ENCODE measurements at places on chromosomes 5 and 9.

- no peak for DNase-seq
These were observed 87.0 kb upstream of the TBCA start for GRCh38 chr5:77863181-77863580.

DNA sequence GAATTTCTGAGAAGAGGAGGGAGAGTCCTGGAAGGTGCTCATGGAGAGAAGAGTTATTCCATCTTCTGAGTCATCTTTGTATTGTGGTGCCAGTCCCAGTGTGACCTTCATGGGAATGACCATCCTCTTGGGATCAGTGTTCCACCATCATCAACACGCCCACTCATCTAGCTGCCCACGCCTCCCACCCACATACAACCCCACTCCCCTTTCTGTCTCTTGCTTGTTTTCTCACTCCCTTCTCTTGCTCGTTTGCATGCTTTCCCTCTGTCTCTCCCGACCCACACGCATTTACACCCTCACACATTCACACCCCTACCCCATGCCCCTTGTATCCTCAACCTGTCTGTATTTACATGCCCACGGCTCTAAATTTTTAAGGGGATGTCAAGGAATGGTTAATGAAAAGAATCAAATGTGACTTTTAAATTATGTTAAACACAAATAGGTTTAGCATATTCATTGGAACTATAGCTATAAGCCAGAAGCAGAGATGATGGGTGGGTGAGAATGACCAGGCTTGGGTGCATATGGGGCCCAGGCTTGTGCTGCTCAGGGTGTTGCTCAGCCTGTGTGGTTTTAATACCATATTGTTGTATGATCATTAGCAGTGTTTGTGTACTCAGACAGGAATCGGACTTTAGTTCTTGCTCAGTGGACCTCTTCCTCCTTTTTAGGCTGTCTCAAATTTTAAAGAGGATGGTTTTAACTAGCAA, 160.4 kb downstream of the ARHGAP26 start:
- no peak for DNase-seq

- DNase-seq, result no peak
These were observed 1813.9 kb upstream of the CDH6 start for GRCh38 chr5:29379619-29380018.

GRCh38 chr5:60604771-60605170, 95.2 kb downstream of the DEPDC1B start:
- no peak for DNase-seq

GRCh38 chr9:2424619-2425033, 197.0 kb upstream of the VLDLR start:
- DNase-seq, result no peak

DNA sequence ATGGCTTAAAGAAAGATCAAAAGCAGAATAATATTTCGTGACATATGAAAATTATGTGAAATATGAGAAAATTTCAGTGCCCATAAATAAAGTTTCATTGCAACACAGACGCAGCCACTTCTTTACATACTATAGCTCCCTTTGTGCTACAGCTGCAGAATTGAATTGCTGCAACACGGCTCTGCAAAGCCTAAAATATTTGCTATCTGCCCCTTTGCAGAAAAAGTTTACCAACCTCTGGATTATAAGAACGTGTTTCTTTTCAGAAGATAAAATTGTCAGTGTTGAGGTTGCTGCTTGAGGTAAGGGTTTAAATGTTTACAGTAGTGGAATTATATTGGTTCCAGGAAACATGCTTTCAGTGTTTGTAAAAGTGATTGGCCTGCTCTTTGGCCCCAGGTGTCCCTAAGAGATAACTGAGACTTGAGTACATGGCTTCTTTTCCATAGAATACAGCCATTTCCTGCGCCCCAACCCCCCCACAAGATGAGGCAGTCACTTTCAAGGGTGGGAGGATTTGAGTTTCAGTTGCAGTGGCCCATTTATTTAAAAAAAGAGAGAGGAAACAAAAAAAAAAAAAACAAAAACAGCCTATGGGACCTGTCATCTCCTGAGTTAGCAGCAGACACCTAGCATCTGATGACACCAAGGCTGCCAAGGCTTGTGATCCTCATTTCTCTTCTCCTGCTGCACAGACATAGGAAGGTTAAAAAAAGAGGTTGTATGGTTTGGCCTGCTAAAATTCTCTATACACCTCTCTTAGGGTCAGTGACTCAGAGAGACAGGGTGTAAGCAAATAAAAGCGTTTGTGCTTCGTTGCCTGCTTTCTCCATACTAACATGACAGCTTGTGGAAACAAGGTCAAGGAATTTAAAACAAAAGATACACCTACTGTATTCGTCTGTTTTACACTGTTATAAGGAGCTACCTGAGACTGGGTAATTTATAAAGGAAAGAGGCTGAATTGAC, 28.0 kb upstream of the HTR4 start:
- no peak for DNase-seq

- DNase-seq, result no peak
These were observed 5.2 kb downstream of the GLIPR2 start for GRCh38 chr9:36141761-36142160.

DNA sequence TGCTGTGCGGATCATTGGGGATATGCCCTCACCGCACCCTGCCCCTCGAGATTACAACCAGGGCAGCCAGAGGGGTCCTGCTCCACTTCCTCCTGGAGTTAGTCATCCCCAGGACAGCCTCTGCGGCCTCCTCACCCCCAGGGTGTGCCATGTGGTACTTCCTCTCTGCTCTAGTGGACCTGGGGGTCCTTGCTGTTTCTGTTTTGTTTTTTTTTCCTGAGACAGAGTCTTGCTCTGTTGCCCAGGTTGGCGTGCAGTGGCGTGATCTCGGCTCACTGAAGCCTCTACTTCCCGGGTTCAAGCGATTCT, 5.2 kb upstream of the FCN1 start:
- DNase-seq, result peak; percentile 37

GRCh38 chr5:132895719-132896305, 22.3 kb downstream of the LEAP2 start:
- DNase-seq, result no peak

DNA sequence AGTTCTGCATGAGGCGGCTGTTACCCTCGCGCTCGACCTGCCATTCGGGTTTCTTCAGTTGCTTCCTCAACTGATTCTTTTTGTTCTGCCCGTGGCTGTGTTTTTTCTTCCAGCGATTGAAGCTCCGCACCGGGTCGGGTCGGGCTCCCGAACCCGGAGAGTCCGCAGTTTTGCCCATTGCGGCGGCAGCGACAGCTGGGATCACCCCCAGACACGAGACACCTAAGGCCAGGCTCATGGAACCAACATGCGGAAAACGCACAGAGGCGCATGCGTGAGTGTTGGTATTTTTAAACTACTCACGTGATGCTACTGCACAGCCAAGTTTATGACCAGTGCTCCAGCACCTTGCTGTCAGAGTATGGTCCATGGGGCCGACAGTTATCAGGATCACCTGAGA, 100.0 kb downstream of the SPATA31D1 start:
- DNase-seq, result no peak

GRCh38 chr5:73117088-73117740, 3.2 kb upstream of the TMEM171 start:
- DNase-seq, result peak; percentile 24

GRCh38 chr9:125183054-125183453, 6.5 kb downstream of the PPP6C start:
- DNase-seq, result no peak

GRCh38 chr9:86230858-86231257, 28.6 kb downstream of the C9orf153 start:
- no peak for DNase-seq

DNA sequence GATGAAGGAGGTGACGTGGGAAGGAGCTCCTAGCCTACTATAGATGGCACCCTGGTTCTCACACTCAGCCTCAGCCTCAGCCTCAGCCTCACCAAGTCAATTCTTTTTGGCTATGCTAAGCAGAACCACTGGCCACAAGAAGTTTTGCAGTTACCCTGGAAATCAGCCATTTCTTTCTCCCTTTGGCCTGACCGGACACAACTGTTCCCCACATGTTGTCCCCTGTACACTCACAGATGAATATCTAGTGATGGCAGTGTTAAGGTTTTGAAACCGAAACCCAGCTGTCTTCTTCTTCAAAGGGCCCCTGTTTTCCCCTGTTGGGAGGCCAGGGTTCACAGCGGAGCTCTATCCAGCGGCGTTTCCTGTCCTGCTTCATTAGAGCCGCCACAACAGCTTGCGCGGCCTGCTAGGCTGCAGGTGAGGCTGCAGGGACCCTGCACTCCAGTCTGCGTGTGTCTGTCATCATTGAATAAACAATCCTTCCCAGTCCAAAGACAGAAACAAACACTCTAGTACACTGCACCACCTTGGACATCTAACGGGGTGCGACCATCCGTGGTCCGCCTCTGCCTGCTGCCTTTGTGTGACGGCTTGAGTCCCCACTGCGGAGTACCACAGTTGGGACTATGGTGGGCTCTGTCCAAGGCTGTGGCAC, 250.5 kb downstream of the DENND1A start:
- no peak for DNase-seq

DNA sequence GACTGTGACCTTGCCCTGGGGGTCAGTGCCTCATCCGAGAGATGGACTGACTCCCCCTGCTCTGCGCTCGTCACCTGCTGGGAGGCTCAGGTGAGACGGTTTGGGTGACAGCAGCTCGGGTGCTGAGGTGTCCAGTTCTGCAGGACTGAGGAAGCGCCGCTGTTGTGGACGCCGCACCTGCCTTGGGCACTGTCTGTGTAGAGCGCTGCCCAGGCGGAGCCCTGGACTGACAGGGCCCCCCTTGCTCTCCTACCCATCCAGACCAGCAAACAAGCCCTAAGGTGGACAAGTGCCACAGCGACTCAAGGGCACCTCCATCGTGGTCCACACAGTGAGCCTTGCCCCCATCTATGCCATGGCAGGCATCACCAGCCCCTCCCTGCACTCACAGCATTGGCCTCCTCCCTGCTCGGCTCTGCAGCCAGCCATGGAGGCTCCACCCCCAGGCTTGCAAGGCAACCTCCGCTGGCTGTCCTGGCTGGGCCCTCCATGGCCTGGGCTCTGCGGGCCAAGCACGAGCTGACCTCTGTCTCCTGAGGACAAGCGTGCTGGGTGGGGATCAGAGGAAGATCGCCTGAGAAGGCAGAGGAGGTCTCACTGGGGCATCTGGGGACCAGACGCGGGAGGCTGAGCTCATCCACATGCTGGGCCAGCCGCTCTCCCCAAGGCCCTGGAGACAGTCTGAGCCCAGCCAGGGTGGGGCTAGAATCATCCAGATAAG, 87.1 kb upstream of the COL5A1 start:
- no peak for DNase-seq

GRCh38 chr9:76311537-76311936, 82.7 kb downstream of the RFK start:
- no peak for DNase-seq

- DNase-seq, result no peak
These were observed 134.2 kb downstream of the RNF180 start for GRCh38 chr5:64299805-64300204.
